Left cardiac atrium (tissue), 4 donors: ENCODE measurements at places on chromosomes 2 and 18. TPM values are rescaled to one million over a fixed set of nuclear protein-coding genes. Genes with fewer than 3 reads are reported as not detected.

- no peak for DNase-seq
Measured at GRCh38 chr18:4445902-4446301, 9.2 kb downstream of the DLGAP1 start.

- DNase-seq, result no peak
Measured at GRCh38 chr2:101089942-101090799, 61.0 kb downstream of the TBC1D8 start.

ACMSD gene
- total RNA-seq, result not detected

NMUR1 gene
- 0.34 TPM for total RNA-seq
